ENCODE measurements at places on chromosomes 3 and 15.
A peak's percentile ranks its signal among the peaks of the same experiment; 100 is the strongest.

- DNase-seq: no peak
Measured at GRCh38 chr3:56823421-56823926, 21.7 kb upstream of the ARHGEF3 start.

DNA sequence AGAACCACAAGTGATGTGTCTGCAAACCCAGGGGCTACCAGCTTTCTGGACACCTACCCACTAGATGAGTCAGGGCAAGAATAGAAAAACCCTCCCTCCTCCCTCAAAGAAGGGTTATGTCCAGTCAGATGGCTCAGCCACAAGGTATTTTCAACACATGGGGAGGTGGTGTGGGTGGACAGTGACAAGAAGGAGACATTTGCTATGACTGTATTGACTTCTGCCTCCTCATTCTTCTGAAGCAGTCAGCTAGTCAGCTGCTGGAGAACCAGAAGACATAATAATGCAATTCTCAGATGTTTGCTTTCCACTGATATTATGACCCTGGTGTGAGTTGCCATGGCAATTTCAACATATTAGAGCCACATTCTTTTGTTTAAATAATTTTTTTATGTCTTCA is 66.7 kb upstream of the GOLGA8B start:
- no peak for DNase-seq

DNA sequence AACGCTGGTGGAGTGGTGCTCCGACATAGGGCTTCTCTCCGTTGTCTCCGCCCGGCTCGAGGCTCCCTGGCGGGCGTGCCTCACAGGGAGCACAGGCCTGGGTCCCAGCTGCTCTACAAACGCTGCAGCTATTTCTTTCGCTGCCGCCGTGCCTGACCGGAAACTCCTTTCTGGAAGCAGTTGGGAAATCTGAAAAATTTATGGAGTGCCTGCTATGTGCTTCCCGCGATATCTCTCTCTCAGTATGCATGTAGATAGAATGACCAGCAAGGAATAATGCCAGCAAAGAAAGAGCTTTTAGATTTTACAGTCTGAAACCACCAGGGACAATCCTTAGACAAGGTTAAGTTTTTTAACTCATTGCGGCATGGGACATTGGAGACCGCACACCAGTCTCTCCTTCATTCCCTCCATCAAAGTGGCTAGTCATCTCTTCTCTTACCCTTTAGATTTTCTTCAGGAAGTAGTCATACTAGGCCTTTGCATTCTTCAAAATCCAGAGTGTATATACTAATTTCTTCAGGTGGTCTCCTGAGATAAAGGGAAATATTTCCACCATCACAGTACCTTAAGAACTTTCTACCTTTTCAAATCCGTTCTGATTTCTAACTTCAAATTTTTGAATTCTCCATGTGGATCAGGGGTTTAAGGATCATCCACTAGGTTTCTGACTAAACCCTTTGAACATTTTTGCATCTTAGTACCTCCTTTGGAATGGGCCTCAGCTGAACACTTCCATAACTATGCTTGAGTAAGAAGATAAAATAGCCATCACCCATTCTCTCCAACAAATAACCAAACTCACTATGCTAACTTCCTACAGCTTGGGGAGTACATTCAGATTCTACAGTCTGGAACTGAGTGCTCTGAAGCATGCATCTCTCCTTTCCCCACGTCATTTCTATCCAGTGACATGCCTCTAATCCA is 1.1 kb upstream of the NPHP3 start:
- no peak for DNase-seq

DNA sequence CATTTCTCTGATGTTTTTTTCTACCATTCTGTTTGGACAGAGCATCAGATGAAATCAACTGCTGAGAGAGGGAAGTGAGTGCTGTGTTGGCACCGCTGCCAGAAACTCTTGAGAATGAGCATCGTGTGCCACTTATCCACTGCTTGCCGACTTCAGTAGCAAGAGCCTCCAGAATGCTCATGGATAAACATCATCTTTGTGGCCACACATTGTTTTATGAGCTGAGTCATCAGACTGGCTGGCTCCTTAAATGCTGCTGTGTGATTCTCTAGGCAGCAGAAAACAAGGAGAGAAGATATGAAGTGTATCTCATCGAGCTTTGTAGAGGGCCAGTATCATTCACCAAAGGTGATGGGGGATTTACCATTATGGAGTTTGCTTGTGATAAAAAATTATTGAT is 3.4 kb upstream of the DOCK3 start:
- no peak for DNase-seq

GRCh38 chr15:73984208-73984979 is 7.7 kb downstream of the STOML1 start:
- DNase-seq: no peak

DNA sequence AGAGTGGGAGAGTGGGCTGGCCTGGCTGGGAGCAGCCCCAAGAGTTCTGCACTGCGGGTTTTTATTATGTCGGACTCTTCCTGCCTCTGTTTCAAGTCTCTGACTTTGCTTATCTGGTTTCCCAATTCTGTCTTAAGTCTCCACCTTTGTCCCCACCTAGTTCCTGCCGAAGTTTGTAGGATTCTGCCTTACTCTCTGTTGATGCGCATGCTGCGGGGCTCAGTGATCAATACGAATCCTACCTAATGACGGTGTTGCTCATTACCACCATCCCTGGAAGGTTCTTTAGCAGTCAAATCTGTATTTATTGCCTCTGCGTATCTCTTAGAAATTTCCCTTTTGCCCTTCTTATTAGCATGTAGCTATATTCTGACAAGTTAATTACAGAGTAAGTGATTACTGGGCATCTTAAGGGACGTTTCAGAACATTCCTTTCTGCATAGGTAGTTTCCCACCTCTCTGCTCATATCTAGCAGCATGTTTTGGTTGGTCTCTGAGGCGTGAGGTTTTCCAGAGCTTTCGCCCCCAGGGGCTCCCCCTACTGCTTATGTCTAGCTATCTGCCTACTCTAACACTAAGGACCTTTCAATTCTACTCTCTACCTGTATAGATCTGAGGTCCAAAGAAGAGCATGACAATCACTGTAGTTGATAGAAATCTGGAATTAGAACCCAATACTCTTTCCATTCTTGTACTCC is 236.0 kb upstream of the EIF1B start:
- DNase-seq: no peak

GRCh38 chr3:136463170-136463569 is 213.0 kb downstream of the PCCB start:
- no peak for DNase-seq

GRCh38 chr15:58217460-58217859 is 79.3 kb downstream of the AQP9 start:
- no peak for DNase-seq

DNA sequence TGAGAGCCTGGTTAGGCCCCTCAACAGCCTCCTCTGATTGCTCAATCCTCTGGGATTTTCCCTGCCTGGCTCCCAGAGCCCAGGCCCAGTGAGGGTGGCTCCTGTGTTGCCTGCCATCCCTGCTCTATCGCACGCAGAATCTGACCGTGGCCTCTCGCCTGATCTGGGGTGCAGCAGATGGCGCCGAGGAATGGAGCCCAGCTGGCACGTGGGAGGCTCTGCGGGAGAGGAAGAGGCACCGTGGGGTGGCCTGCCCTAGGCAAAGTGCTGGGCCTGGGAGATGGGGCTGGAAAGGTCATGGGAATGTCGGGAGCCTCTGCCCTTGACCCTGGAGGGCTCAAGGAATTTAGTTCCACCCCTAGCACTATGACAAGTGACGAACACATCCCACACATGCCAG is 10.3 kb downstream of the SV2B start:
- no peak for DNase-seq

- DNase-seq: no peak
Measured at GRCh38 chr3:196049653-196050052, 32.2 kb downstream of the TFRC start.

DNA sequence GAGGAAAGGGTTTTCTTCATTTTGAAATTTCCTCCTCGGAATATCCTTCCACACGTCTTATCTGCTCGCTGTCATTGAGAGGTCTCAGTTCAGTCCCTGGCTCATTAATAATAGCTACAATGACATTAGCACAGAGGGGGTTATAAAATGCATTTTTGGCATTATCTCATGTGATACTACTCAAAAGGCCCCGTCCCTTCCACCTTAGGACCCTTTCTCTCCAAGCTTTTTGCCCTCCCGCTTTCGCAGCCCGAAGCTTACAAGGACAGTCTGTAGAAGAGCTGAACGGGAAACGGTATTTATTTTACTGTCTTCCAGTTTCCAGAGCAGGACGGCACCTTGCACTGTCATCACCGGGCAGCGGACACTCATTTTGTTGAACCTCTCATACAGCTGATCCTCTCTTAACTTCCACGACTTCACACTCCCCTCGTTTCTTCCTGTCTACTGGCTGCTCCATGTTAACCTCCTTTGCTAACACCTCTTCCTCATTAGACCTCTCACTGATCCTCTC is 5.6 kb upstream of the PLEKHO2 start:
- DNase-seq: no peak

- no peak for DNase-seq
Measured at GRCh38 chr15:92394309-92395097, 822 bp downstream of the ST8SIA2 start.

DNA sequence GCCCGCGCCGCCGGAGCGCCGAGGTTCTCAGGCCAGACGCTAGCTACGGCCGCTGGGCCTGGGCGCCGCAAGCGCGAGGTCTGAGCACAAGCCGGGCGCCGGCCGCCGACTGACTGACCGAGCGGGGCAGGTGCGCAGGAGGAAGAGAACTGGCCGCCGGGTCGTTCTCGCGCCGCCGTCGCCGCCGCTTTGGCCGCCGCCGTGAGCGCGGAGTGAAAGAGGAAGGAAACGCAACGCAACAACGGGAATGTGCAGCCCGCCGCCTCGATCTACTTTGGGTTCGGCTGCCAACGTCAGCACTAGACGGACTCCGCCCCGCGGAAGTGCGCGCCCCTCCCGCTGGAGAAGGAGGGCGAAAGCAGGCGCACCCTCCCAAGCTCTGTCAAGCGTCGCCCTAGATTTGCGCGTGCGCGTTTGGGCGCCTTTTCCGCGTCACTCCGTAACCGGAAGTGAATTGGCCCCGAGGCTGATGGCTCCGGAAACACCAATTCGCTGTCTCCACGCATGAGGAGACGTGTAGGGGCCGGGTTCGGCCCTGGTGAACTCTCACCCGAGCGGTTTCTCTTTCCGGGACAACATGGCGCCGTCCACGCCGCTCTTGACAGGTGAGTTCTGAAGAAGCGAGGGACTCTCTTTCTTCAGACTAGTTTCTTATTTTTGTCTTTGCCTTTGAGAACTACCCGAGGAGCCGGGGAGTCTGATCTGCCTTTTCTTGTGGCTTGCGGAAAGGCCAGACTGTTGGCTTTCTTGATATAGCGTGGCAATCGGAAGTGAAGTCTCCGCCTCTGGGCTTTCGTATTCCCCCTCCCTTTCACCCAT is at the start of the genes EIF2A and SERP1:
EIF2A (plus strand) TSS at position 562 of the 819 bp plus-strand sequence; CDS start at position 578, 16 bp downstream.
SERP1 (minus strand) TSS at position 271 of the 819 bp plus-strand sequence. CDS start 361 bp downstream, outside the sequence.
- peak; percentile 99 for DNase-seq

GRCh38 chr3:14320219-14320618 is 82.2 kb upstream of the SLC6A6 start:
- DNase-seq: no peak

GRCh38 chr3:155753038-155753639 is 8.3 kb upstream of the PLCH1 start:
- DNase-seq: no peak

GRCh38 chr3:16482770-16483531 is 30.5 kb downstream of the RFTN1 start:
- DNase-seq: peak; percentile 62

- DNase-seq: no peak
Measured at GRCh38 chr3:79002465-79003372, 765.1 kb downstream of the ROBO1 start.

GRCh38 chr15:67768313-67768977 is 56.9 kb upstream of the SKOR1 start:
- DNase-seq: no peak

DNA sequence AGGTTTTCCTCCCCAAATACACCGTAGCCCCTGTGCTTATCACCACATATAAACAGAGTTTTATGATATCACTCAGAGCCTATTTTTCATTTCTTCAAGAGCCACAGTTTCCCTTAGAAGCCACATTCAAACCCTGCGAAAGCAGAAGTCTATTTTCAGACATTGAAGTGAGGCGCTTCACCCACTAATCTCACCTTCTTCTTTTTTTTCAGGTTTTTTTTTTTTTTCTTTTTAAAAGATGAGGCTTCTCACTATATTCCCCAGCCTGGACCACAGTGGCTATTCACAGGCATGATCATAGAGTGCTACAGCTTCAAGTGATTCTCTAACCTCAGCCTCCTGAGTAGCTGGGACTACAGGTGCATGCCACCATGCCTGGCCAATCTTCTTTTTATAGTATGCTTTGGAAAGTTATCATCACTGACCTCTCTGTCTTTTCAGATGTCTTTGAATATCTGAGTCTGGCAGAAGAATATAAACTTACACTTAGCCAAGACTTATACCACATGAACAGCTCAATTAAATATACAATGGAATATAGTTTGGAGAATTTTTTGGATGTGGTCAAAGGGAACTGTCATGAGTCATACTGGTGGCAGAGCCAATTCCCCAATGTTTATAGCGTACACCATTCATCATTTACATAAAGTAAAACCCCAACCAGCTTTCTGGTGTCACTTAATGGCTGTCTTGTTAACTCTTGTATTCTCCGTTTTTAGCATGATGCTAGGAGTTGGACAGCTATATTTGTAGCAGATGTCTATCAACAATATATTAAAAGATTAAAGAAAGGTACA is 59.7 kb upstream of the CCDC50 start:
- DNase-seq: no peak

DNA sequence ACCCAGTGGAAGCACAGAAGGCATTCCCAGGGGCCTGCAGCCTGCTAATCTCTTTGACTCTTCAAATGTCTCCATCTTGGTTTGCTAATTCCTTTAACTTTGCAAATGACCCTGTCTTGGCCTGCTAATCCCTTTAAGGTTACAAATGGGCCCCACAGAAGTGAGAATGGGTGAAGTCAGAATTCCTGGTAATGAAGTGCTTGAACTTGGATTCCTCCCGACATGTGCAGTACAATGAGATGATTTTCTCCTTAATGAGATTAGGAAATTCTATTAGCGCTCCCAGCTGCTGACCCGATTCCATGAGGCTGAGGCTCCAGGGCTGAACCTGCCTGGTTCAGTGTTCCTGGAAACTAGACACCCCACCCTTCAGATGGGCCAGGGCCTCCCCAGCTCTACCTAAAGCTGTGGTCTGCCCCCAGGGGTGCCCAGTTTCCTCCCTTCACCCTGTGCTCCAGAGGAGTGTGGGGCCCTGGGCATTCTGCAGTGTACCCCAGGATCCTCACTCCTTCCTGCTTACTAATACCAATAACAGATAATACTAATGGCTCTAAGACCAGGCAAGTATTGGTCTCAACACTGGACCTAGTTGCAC is 47.4 kb downstream of the SCN5A start:
- DNase-seq: no peak

DNA sequence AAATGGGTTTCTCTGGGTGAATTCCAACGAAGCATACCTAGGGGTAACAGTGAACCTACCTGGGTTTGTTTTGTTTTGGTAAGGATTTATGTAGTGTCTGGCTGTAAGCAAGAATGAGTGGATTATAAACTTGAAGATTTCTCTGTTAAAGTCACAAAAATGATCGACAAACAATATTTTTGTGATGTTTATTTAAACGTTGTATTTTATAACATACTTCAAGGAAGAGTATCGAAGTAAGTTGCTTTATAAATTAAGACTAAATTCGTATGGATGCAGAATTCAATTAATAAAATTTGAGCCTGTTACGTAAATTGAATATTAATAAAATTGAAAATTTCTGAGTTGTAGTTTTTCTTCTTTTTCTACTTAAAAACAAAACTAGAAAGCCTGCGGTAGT is 982 bp upstream of the ZDHHC23 start:
- DNase-seq: no peak

Measured in T-cell (primary cell).